ENCODE measurements at places on chromosomes 6 and 20.

DNA sequence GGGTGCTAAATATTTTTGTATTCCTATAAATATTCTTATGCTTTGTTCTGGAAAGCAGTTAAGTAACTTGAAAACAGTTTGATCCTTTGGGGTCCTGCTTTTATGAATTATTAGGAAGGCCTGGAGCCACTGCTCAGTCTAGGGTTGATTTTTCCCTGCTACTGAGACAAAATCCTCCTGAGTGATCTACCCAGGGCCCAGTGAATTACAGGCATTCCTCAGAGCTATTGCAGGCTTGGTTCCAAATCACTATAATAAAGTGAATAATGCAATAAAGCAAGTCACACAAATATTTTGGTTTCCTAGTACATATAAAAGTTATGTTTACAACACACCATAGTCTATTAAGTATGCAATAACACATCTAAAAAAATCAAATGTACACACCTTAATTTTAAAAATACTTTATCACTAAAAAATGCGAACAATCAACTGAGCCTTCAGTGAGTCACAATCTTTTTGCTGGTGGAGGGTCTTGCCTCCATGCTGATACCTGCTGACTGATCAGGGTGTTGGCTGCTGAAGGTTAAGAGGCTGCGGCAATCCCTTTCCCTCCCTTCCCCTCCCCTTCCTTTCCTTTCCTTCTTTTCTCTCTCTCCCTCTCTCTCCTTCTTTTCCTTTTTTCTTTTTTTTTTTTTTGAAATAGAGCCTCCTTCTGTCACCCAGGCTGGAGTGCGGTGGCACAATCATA lies 43.0 kb downstream of the DNAAF9 start:
- DNase-seq: no peak

- DNase-seq: no peak
Observed at GRCh38 chr6:165245287-165245686, 64.1 kb downstream of the C6orf118 start.

DNA sequence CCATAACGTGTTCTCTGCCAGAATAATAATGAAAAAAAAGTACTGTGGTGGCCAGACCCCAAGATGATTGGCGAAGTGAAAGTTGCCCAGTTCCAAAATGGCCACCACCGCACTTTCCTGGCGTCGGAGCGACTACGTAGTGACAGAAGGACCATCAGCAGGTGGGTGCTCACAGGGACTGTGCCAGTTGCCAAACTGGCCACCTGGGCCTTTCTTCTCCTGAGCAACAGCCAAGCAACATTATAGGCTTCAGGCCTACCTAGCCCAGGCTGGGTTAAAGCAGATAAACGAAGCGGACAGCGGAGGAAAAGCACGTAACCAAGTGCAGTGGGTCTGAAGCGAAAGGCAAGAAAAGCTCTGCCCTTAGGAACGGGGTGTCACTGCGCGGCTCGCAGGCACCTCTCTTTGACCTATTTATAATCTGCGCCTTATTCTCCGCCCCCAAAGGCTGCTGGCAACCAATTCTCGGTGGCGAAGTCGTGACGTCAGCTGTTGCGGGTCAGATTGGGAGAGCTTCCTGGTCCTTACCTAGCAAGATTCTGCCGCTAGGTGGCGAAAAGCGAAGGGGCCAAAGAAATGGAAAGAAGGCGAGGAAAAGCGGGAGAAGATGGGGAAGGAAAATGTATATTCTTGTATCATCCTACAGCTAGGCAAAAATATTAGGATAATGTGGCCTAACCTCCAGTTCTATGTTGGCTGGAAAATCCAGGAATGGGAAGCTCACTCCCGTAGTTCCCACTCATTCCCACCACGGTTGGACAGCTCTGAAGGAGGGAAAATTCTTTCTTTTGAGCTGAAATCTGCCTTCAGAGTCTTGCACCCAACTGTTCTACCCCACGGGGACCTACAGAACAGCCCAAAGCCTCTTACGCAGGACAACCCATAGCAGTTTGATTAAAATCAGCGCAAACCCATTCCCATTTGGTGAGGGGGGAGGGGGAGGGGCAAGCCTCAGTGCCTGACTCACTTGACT lies 6.9 kb upstream of the MOG start:
- DNase-seq: peak; percentile 99

DNA sequence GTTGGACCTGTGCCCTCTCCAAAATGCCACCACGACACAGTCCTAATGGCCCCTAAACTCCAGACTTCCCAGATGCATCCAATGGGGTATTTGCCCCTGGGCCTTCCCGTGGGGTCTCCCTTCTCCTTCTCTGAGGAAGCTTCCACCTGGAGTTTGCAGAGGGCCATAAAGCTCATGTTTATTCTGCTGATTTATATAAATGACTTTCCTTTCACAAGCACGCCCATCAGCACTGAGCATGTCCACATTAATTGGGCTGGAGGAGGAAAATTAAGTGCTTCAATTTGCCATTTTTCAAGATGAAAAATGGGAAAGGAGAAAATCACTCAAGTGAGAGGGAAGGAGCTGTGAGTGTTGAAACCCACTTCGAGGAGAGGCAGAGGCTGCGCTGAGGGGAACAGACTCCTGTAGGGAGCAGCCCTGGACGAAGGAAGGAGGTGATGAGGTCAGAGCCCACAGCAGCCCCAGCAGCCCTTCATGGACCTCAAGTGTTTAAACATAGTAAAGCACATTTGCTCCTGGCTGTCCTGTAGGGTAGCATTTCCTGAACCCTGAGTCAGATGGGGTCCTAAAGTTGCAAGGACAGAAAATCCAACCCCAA lies 434.9 kb upstream of the SULF2 start:
- DNase-seq: no peak
